Activated CD4-positive, CD25-positive, alpha-beta regulatory T cell treated with anti-CD3 and anti-CD28 coated beads, Interleukin-2, amount 50 U/mL, for 72 hours (primary cell): ENCODE measurements at places on chromosomes 5 and 9.

GRCh38 chr9:22528485-22528884 lies 81.9 kb downstream of the DMRTA1 start:
- no peak for DNase-seq

- DNase-seq = no peak
Observed at GRCh38 chr5:57738301-57738700, 255.7 kb upstream of the ACTBL2 start.

- no peak for DNase-seq
Observed at GRCh38 chr5:109455598-109456096, 45.9 kb upstream of the PJA2 start.

- no peak for DNase-seq
Observed at GRCh38 chr9:101620452-101620851, 25.7 kb upstream of the PPP3R2 start.

DNA sequence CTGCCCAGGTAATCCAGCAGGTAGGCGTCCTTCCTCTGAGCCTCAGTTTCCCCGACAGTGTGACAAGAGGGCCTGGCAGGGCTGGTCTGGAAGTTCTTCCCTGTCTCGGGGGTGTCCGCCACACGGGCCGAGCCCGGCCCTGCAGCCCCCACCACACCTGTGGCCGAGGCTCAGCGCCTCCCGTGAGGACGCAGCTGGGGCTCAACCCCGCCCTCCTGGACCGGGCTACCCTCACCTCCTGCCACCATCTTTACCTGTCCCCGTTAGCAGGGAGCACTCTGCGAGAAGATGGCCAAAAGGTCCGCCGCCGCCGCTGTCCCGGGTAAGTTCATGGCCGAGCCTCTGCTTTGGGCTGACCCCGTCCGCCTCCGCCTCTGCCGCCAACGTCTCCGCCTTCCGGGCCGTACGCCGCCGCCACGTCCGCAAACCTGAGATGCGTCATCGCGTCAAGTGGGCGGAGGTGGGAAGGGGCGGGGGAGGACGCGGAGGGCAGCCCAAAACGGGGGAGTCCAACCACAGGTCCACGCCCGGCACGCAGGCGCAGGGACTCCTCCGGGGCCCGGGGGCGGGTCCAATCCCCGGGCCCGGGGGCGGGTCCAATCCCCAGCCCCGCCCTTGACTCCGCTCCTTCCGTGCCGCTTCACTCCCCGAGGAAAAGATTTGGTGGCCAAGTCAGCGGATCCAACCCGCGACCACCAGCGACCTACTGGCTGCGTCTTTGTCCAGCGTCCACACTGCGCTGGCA lies at the start of gene LYSMD3:
LYSMD3 (minus strand) TSS at position 391 of the 745 bp plus-strand sequence. CDS start 4,295 bp downstream, outside the sequence.
- DNase-seq = peak; percentile 94

GRCh38 chr5:92775711-92776615 lies 805.1 kb downstream of the NR2F1-AS1 start:
- DNase-seq = no peak

- no peak for DNase-seq
Observed at GRCh38 chr5:128667751-128668150, 129.7 kb upstream of the FBN2 start.

DNA sequence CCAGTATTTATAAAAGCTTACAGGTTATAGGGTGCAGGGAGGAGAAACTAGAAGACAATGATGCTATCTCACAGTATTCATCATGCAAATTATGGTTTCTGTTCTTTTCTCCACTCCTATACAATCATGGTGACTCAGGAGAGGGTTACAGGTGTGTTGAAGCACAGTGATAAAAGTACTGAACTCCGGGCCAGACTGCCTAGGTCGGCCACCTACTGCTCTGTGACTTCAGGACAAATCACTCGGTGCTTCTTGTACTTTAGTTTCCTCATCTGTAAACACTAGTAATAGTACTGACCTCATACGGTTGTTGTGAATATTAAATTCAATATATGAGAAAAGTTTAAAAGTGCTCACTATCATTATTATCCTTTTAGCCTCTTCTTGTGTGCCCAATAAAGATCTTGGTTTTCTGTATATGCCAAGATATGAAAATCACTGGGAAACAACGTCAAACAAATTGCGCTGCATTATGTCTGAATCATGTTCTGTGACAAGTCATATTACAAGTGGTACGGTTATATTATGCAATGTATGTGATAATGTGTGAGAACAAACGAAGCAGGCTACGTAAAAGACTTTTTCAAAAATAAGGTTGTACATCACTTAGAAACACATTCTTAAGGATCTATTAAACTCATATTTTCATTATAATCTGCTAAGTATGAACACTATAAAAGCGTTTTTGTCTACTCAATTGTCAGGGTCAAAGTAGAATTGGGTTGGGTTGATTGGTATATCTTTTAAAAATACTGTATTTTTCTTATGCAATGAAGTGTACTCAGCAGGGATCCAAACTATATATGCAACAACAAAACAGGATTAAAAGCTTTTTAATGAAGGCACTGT lies 153.3 kb downstream of the EFNA5 start:
- no peak for DNase-seq

DNA sequence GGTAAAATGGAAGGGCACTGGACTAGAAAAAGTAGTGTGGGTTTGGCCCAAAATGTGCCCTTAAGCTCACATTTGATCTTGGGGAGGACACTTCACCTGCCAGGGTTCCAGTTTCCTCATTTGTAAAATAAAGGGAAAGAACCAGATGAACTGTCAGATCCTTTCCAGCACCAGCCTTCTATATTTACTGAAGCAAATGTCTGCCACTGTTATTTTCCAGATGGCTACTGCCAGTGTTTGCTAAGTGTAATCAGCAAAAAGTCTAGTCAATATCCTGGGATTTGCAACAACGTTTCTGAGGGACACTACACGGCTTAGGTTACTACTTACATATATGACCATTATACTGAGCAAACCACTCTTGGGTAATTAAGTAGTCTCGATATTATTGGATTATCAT lies 340.3 kb downstream of the KCNN2 start:
- no peak for DNase-seq

- no peak for DNase-seq
Observed at GRCh38 chr5:68494771-68495170, 279.2 kb downstream of the PIK3R1 start.

- DNase-seq = no peak
Observed at GRCh38 chr9:27600256-27600655, 27.0 kb upstream of the C9orf72 start.

GRCh38 chr5:169631360-169631759 lies 5.7 kb upstream of the DOCK2 start:
- no peak for DNase-seq

DNA sequence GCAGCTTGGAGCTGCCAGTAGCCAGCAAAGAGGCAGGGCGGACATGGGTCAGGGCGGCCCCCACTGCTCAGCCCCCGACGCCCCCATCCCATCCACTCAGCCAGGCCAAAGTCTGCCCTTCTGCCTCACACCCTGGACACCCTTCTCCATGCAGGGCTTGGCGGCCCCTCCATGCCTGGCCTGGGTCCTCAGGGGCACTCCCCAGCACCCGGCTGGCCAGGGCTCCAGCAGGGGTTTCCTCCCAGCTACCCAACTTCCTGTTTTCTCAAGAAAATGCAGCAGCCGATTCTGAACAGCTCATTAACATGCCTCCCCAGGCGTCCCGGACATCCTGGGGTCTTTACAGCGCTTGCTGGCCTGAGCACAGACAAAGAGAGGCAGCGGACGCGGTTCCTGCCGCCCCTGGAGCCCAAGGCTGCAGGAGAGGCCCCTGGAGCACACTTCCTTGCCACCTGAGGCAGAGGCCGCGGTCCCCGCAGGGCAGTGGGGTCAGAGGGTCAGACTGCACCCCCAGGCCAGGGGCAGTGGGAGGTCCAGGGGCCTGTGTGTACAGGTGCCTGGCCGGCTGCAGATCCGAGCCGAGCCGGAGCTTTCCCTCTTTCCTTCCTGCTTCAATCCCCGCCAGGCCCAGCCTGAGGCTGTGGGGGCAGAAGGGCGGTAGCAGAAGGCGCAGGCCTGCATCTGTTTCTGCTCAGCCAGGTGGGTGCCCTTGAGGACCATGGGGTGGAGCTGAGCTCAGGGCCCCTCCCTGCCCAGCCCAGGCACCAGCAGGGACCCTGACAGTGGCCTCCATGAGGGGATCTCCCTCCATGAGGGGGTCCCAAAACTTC lies 18.7 kb upstream of the NRARP start:
- DNase-seq = peak; percentile 40

DNA sequence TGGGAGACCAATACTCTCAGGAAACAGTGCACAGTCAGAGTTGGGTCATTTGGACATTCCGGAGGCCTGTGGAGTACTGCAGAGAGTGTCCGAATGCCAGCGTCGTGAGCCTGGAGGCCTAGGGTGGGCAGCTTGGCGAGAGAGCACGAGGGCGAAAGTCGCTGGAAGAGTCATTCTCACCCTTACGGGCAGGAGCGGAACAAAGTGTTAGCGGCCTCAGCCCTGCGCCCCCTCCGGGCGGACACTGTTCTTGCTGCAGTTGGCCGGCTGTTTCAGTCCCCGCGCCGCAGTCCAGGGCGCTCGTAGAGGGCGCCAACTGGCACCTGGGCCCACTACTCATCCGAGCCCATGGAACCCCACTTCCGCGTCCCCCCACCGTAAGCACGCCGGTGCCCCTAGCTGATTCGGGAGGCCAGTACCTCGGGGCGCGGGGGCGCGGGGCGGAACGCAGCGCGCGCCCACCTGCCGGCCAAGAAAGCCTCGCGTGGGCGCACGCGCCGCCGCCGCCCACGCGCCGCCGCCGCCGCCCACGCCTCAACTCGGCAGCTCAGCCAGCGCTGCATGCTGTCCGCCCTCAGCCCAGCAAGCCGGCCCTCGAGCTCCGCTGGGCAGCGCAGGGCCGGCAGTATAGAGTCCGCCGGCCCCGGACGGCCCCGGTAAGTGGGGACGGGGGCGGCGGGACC lies 99.7 kb upstream of the CCL21 start:
- DNase-seq = no peak

DNA sequence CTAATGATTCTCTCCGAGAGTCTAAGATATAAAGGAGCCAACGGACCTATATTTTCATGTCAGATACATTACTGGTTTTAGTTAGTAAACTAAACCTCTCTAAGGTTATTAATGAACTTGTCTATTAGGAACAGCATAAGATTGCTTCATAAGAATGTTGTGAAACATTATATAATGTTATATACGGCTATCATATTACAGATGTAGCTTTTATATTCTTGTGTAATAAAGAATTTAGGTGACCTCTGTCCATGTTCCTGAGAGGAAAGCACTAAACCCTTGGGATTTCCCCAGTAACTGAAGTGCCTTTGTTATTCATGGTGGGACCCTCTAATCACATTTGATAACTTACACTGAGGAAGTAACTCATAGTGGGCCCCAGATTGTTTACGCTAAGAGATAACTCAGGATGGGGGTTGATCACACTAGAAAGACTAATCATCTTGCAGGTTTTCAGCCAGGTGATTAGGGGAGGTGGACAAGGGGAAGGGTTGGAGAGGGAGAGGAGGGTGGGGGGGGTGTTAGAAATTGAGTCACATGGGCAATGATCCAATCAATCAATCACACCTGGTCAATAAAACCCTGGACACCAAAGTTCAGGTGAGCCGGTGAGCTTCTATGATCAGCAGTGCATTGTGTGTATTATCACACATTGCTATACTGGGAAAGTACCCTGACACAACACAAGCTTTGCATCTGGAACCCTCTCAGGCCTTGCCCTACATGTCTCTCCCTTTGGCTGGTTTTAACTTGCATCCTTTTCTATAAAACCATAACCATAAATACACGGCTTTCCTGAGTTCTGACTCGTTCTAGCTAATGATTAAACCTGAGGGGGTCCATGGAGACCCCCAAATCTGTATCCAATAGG lies 25.8 kb downstream of the ECPAS start:
- DNase-seq = no peak

- no peak for DNase-seq
Observed at GRCh38 chr9:132721661-132722060, 51.4 kb downstream of the GTF3C4 start.

- DNase-seq = no peak
Observed at GRCh38 chr5:151030056-151030336, 9.6 kb downstream of the GPX3 start.

DNA sequence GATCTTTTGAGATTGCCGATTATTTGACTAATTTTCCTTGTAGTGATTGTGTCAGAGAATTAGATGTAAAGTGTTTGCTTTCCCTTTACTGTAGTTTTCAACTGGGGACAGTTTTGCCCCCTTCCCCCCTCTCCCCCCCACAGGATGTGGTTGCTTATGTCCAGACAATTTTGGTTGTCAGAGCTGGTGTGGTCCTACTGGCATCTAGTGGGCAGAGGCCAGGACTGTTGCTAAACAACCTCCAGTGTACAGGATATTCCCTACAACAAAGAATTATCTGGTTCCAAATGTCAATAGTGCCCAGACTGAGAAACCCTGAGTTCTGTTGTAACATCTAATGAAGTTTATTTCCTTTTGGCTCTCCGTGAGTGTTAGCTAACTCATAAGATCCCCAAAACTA lies 20.0 kb downstream of the TMEFF1 start:
- no peak for DNase-seq

- DNase-seq = no peak
Observed at GRCh38 chr9:136720898-136721338, 8.5 kb downstream of the DIPK1B start.

- DNase-seq = no peak
Observed at GRCh38 chr5:74067748-74068541, 441.9 kb downstream of the ARHGEF28 start.

- no peak for DNase-seq
Observed at GRCh38 chr5:173623296-173623771, 6.9 kb upstream of the BOD1 start.

DNA sequence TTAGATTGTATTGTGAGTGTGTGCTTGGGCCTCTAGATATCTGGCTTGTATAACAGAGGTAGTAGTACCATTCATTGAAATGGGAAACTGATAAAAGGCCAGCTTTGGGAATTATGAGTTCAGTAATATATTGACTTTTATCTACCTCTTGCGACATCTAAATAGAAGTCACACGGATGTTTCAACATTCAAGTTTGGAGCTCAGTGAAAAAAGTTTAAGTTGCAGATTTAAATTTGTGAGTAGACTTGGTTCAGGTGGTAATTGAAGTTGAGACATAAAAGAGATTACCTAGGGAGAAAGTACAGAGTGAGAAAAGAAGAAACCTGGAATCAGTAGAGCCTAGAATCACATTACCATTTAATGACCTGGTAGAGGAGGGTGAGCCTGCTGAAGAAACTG lies 189.5 kb downstream of the FER start:
- DNase-seq = no peak

GRCh38 chr9:37328556-37329227 lies 93.8 kb upstream of the GRHPR start:
- no peak for DNase-seq

DNA sequence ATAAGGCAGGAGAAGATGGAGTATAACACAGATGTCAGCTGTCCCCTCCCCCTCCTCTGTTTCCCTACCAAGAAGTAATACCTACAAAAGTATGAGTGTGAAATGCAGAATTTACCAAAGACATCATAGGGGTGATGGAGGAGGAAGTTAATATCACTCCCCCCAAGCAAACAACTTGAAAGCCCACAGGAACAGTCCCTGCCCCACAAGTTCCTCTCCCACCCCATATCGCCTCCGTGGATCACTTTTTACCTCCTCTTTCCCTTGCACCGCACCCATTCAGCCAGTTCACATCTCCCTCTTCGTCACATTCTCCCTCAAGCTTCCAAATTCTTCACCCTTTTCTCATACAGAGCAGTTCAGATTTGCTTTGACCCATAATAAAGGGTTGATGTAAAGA lies 7.0 kb upstream of the SIL1 start:
- no peak for DNase-seq

GRCh38 chr5:88682881-88683361 lies 200.1 kb downstream of the MEF2C start:
- no peak for DNase-seq
